ENCODE measurements at places on chromosomes 7 and 10.
A peak's percentile ranks its signal among the peaks of the same experiment; 100 is the strongest.

DNA sequence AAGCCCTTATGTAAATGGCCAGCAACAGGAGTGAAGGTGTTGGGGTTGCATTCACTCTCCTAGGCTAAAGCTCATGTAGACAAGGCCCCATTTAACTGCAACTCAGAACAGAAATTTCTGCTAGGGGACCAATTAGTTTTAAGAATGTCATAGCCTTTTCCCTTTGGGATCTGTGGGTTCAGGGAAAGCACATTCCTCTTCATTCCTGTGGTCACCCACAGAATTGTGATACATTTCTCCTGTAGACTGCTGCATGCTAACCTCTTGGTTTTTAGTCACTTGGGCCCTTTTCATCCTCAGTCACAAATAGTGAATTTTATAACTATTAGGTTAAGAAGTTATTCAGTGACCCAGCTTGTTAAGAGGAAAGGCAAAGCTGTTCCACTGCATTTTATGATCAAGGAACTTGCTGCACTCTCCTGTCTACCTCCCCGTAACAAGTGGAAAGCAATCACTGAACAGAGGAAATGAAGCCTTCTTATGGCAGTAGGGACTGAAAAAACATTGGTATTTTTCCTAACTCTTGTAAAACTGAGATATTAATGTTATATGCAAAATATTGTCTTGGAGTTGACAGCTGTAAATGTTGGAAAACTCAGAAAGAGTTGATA is 124.9 kb downstream of the SND1 start:
- no peak for DNase-seq

- DNase-seq = no peak
Observed at GRCh38 chr10:96370584-96371157, 11.9 kb upstream of the OPALIN start.

- DNase-seq = peak; percentile 73
Observed at GRCh38 chr10:132836248-132836831, 50.4 kb upstream of the NKX6-2 start.

- DNase-seq = no peak
Observed at GRCh38 chr10:58836991-58837575, 324.4 kb downstream of the BICC1 start.

DNA sequence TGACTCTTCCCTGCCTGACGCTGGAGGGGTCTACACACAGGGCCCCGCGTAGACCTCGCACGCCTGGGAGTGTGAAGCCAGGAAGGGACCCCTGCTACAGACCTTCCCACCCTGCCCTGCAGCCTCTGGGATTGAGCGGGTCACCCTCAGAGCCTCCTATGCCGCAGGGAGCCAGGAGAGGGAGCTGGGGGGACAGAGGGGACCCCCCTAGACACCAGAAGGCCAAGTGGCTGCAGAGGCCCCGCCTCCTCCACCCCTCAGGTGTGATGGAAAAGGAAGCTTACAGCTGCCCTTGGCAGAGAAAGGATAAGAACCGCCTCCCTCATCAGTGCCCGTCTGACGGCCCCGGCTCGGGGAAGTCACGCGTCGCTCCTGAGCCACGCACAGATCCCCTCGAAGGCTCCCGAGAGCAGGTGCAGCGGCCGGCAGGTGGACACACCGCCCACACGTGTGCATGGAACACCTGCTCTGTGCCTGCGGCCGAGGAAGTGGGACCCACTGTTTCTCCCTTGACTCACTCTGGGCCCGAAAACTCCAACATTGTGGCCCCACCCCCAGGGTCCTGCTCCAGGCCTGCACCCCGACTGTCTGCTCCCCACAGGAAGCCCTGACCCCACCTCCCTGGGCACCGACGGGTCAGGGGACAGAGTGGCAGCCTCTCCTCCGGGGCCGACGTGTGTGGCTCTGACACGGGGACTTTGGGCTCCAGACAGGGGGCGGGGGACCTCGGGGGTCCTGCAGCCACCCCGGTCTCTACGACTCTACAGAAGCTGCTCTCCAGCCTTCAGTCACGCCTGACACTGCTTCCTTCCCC is 73.3 kb downstream of the MICALL2 start:
- DNase-seq = no peak

DNA sequence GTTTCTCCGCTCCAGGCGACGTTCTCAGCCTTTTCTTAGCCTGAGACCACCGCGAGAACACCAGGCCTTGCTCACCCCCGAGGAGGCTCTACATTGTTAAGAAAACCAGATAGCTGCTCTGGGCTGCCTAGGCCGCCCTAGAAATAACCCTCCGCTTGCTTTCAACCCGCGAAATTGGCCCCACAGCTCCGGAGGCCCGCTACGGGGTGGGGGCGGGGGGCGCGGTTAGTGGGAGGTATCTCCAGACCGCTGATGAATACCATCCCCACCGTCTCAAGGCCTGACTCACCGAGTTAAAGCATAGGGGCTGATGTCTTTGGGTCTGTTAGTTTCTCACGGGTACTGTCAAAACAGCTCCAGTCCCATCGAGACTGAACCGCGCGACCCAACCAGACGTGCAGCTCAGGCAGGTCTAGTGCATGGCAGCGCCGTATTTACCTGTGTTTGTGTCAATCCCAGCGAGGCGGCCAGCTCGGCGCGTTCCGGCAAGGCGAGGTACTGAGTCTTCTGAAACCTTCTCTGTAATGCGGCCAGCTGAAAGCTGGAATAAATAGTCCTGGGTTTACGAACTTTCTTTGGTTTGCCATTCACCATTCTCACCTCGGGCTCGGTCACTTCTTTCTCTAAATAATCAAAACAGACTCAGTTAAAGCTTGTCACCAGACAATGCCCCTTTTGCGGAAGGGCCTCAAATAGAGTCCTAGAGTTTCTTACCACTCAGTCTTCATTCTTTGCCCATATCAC is 2.7 kb downstream of the DLX5 start:
- DNase-seq = no peak

DNA sequence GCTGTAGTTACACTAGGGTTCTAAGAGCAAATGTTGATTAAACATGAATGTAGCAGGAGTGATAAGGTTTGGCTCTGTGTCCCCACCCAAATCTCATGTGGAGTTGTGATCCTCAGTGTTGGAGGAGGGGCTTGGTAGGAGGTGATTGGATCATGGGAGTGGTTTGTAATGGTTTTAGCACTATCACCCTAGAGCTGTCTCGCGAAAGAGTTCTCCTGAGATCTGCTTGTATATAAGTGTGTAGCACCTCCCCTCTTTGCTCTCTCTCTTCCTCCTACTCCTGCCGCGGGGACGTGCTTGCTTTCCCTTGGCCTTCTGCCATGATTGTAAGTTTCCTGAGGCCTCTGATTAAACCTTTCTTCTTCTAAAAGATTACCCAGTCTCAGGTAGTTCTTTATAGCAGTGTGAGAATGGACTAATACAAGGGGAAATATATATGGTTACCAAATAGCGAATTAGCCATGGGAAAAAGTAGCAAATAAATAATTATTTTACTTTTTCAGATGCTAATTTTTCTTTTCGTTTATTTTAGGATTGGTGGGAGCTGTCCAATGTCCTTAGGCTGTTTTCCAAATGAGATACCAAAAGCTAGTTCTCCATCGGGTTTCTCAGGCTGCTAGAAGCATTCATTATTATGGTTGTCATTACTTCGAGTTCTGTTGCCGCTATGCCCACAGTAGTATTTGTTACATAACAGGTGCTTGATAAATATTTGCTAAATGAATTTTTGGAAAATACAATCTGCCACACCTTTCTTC is 58.7 kb downstream of the PTEN start:
- DNase-seq = no peak

DNA sequence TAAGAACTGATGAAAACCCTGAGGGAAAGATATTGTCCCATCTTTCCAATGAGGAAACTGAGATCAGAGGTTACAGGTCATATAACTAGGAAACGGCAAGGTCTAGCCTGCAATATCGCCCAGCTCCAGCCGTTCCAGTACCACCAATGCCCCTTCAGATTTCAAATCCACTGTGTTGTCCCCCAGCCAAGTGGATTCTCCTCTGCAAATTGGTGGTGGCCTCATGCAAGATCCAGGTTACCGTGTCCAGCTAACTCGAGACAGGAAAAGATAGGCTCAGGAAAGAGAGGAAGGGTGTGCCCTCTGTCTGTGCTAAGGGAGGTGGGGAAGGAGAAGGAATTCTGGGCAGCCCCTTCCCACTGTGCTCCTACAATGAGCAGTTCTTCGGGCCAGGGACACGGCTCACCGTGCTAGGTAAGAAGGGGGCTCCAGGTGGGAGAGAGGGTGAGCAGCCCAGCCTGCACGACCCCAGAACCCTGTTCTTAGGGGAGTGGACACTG is 25.3 kb downstream of the PRSS2 start:
- no peak for DNase-seq

DNA sequence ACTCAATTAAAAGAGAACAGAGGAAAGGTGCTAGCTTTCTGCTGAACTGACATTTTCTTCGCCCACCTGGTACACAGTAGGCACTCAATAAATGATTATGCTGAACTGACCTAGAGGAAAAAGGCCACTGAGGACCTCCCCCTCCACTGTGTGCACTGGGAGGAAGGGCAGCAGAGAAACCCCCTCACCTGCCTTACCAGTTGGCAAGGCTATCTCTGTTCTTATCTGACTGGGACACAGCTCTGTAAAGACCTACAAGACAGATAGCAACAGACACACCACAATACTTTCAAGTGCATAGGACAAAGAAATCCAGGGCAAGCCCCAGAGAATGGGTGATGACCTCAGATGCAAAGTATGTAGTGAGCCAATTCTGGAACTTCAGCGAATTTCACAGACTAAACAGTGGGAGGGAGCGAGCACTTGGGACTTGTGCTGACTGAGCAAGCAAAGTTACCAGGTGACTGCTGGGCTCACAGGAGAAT is 30.4 kb downstream of the PDLIM1 start:
- no peak for DNase-seq

DNA sequence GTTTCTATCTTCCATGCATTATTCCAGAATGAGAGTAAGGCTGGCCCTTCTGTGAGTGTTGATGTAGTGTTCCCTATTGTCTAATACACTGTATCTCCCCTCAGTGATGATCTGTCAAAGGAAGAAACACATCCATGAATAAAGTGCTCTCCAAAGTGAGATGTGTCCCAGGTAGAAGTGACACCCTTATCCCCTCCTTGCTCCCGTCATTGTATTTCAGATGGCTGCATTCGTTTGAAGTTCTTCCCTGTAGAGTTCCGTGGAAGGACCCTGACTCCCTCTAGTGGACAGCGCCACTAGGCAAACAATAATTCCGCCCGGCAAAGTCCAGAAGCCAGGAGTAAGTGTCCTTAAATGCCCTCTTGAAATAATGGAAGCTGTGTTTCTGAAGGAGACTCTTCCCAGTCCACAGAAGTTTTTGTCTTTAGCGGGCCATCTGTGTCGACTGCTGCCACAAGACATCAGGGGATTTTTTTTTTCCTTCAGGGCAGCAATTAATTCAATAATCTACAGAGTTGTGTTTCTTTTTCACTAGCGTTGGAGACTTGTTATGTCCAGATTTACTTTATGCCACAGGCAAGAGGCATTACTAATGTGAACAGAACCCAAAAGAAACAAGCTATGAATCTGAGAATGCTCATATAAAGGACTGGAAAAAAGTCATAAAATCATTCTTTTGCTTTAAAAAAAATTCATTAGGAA is 64.6 kb downstream of the THNSL1 start:
- DNase-seq = peak; percentile 85

GRCh38 chr7:39621261-39621660 is 2.1 kb upstream of the RALA start:
- no peak for DNase-seq

DNA sequence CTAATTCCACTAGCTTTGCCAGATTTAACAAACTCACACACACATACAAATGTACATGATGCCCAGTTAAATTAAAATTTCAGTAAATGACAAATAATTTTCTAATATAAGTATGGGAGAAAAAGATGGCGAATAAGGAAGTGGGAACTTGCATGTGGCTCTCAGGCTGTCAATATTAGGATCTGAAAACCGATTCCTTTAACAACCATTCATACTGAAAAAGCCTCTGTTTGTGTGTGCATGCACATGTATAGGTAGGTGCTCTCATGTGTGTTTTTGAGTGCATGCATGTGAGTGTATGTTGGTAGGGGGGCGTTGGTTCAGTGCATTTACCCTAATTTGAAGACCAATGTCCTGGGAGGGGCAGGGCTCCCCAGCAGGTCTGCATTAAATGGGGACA is 125.3 kb downstream of the HTR7 start:
- DNase-seq = no peak

DNA sequence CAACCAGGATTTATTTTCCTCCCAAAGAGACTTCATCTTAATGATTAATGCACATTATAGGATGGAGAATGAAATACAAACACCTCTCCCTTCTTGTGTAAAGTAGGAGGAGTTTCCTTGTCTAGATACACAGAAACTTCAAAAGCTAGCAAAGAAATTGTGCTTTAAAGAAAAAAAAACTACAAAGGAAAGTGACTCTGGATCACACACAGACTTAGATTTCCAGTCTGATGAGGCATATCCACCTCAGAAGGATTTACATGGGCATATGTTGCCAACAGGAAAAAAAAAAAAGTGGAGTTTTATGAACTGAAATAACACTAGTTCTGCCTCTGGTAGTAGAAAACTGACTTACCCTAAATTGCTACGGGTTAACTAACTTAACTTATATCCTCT is 449.6 kb downstream of the KCNMA1 start:
- no peak for DNase-seq

- no peak for DNase-seq
Observed at GRCh38 chr10:25125201-25125611, 49.6 kb upstream of the GPR158 start.

Measured in dorsolateral prefrontal cortex (tissue), 122 donors.